ENCODE measurements at places on chromosomes 4 and X.

DNA sequence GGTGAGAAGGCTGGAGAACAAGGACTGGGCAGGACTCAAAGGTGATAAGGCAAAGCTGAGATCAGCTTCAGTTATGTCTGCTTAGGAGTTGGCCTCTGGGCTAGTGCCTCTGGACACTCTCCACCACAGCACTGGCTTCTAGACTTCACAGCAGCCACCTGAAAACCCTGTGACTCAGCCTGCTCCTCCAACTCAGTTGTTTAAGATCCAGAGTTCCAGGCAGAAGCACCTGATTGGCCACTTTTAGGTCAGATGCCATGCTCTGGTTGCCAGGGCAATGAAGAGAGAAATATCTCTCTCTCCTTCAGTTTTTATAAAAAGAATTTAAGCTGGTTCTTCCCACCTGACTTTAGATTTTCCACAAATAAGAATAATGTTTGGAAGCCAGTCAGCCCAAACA lies 47.9 kb upstream of the BLTP1 start:
- no peak for DNase-seq

DNA sequence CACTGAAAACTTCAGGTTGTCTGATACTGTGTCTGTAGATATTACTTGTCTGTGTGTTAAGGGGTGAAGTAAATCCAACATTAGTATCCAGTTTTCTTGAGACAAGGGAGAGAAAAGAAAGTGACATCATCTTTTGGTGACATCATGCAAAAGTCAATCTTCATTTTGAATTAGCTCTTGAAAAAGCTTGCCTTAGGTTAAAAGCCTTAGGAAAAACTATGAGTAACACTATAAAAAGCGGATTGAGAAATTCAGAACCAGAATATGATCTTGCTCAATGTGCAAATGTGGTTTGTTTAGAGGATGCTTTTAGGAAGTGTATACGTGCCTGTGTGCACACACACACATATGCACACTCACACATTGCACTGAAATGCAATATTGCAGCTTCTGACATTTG lies 345.8 kb upstream of the CASK start:
- DNase-seq = no peak

- no peak for DNase-seq
Observed at GRCh38 chr4:14841801-14842768, 160.2 kb upstream of the CPEB2 start.

- peak; percentile 76 for DNase-seq
Observed at GRCh38 chrX:283115-283845, 2.1 kb downstream of the PLCXD1 start.

- DNase-seq = no peak
Observed at GRCh38 chr4:102543030-102543928, 42.1 kb downstream of the NFKB1 start.

GRCh38 chrX:74251006-74251930 lies 52.7 kb upstream of the ZCCHC13 start:
- DNase-seq = no peak

DNA sequence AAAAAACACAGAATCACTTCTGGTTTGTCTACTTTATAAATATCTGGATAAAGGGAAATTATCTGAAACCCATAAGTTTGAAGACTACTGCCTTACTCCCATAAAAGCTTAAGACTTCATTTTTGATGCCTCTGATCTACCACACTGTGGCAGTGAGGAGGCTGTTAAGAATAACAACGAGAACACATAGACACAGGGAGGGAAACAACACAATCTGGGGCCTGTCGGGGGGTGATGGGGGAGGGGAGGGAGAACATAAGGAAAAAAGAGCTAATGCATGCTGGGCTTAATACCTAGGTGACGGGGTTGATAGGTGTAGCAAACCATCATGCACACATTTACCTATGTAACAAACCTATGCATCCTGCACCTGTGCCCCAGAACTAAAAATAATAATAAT lies 573.7 kb downstream of the GBA3 start:
- DNase-seq = no peak

- DNase-seq = no peak
Observed at GRCh38 chr4:133598779-133599178, 449.7 kb downstream of the PCDH10 start.

All from thoracic aorta (tissue), 2 donors.